Peyer's patch (tissue), 4 donors: ENCODE measurements at places on chromosomes 11 and 22. TPM values are rescaled to one million over a fixed set of nuclear protein-coding genes. Genes with fewer than 3 reads are reported as not detected.

Gene TSSK2
- not detected for total RNA-seq

Gene SLC17A6
- total RNA-seq = not detected

Gene GLYATL1
- total RNA-seq = 2.4 TPM

Gene MRGPRX4
- total RNA-seq = not detected

Gene APOL3
- 14.8 TPM for total RNA-seq

Gene SLC6A5
- total RNA-seq = not detected

Gene SERPIND1
- total RNA-seq = not detected

Gene SCN4B
- 8.3 TPM for total RNA-seq

Gene CYTH4
- total RNA-seq = 20.9 TPM

Gene GNG3
- not detected for total RNA-seq
